ENCODE measurements at places on chromosomes 12 and 14.

DNA sequence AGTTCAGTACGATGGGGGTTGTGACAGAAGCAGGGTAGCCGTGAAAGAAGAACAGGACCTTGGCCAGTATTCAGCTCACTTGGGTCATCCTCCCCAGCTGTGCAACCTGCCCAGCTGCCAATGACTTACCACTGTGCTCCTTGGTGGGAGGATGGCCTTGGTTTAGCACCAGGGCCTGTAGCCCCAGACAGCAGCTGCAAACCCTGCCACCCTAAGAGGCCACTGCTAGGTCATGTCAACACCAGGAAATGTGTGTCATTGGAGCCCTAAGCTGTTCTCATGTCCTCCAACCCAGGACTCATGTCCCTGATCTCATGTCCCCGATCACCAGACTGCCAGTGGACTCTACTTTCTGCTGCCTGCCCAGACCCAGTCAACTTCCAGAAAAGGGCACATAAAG lies 3.0 kb upstream of the CRACR2A start:
- DNase-seq: no peak

GRCh38 chr12:6863586-6864321 lies 3.6 kb upstream of the TPI1 start:
- DNase-seq: no peak

- DNase-seq: peak; percentile 64
These were observed 16.8 kb upstream of the MYL2 start for GRCh38 chr12:110937104-110937641.

GRCh38 chr12:21502164-21502496 lies 541 bp downstream of the GOLT1B start:
- DNase-seq: peak; percentile 8

GRCh38 chr12:47843226-47843980 lies 23.7 kb upstream of the HDAC7 start:
- DNase-seq: no peak

DNA sequence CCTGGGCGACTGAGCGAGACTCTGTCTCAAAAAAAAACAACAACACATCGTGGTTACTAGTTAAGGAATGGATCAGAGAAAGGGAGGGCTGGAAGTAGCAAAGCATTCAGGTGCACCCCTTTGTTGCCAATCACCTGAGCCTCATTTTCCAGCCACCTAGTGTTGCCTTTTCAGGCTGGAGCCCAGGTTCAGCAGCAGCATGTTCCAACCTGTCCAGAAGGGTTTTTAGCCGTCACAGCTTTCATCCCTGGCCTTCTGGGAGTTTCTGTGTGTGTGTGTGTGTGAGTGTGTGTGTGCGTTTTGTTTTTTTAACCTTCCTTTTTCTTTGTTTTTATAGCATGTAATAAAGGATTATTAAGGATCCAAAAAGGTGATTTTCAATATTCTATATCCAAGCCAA lies 121.1 kb upstream of the ATF1 start:
- DNase-seq: no peak

DNA sequence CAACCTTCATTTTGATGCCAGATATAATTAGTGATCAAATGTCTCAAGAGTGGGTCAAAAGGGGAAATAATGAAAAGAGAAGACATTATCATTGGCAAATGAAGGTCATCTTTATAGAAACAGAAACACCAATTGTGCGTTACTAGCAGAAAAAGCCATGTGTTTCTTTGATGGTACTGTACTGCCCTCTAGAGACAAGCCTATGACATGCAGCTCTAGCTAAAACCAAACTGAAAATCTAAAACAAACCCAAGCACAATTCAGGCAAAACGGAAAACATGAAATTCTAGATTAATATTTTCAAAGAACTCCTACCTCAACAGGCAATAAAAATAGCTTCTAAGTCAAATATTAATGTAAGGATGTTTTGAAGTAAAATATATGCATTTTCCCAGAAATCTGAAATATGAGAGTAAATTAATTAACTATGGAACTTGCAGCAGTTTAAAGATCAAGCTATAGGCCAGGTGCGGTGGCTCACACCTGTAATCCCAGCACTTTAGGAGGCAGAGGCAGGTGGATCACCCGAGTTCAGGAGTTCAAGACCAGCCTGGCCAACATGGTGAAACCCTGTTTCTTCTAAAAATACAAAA lies 115.4 kb downstream of the KLHL28 start:
- peak; percentile 25 for DNase-seq

- no peak for DNase-seq
These were observed 395.2 kb upstream of the DCN start for GRCh38 chr12:91577586-91578539.

- no peak for DNase-seq
These were observed 109.0 kb downstream of the NCOR2 start for GRCh38 chr12:124458220-124458991.

Data from RPMI8226 (cell line).